Tibial nerve (tissue), 4 donors: ENCODE measurements at places on chromosomes 7 and 10. TPM values are rescaled to one million over a fixed set of nuclear protein-coding genes. Genes with fewer than 3 reads are reported as not detected.
A peak's percentile ranks its signal among the peaks of the same experiment; 100 is the strongest.

GRCh38 chr10:33334153-33334804 is at the start of gene NRP1:
Gene NRP1, minus strand, starts transcription at chr10:33334667. Its CDS starts 285 bp downstream, at chr10:33334382.
- no peaks in the 10 kb centered on the region for H3K36me3 ChIP-seq
- no peaks in the 10 kb centered on the region for H3K27me3 ChIP-seq
- peaks cover 52% of the 10 kb centered on the region for H3K4me1 ChIP-seq
- no peak for DNase-seq
- H3K4me3 ChIP-seq, result peak within 1 kb of the TSS; percentile 44

DNA sequence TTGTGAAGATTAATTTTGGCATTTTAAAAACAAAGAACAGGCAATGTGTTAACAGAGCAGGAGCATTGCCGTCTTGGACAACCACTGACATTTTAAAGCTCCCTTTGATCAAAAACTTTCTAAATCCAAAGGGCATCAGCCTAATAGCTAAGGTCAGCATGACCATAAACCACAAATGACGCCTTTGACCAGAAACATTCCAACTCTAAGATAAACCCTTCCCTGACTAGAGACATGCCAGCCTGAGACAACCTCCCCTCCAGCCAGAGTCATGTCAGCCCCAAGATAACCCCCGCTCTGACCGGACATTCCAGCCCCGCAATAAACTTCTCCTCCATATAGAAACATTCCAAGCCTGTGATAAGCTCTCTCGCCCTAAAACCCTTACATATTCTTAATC is 949.4 kb upstream of the POT1 start:
- DNase-seq, result no peak

GRCh38 chr7:30112103-30112713 is 22.6 kb upstream of the MTURN start:
- peaks cover 6% of the 10 kb centered on the region for H3K4me1 ChIP-seq
- H3K27ac ChIP-seq, result no peak overlapping the region
- no peak for DNase-seq
- no peak overlapping the region for H3K4me3 ChIP-seq

- no peak for DNase-seq
- peak overlapping the region; percentile 83 for H3K27ac ChIP-seq
- peaks cover 11% of the 10 kb centered on the region for H3K4me1 ChIP-seq
Observed at GRCh38 chr10:114303556-114303955, 64.5 kb downstream of the VWA2 start.

GRCh38 chr10:103916254-103916653 is 1.7 kb downstream of the STN1 start:
- peaks cover 37% of the 10 kb centered on the region for H3K4me1 ChIP-seq
- peaks cover 12% of the 10 kb centered on the region for H3K36me3 ChIP-seq
- no peaks in the 10 kb centered on the region for H3K27me3 ChIP-seq
- DNase-seq, result no peak
- H3K4me3 ChIP-seq, result peak overlapping the region; percentile 19

- no peaks in the 10 kb centered on the region for H3K36me3 ChIP-seq
- H3K27me3 ChIP-seq, result no peaks in the 10 kb centered on the region
- no peaks in the 10 kb centered on the region for H3K4me1 ChIP-seq
- no peak overlapping the region for H3K27ac ChIP-seq
- DNase-seq, result no peak
Observed at GRCh38 chr7:45123913-45124710, 12.6 kb upstream of the TBRG4 start.

DNA sequence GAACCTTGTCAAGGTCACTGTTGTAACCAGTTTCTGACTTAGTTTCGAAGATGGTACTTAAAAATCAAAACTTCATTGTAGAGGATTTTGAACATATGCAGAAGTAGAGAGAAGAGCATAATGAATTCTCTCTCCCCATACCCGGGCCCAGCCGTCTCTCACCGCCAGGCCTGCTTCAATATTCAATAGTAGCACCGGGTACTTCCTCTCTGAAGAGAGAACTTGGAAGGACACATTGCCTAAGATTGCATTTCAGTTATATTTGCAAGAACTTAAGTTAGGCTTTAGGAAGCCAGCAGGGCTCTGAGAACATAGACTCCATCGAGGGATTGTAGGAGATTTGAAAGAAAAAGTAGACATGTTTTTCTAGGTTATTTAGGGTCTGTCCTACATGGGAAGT is 19.1 kb downstream of the LMTK2 start:
- H3K4me3 ChIP-seq, result no peak overlapping the region
- H3K27me3 ChIP-seq, result no peaks in the 10 kb centered on the region
- no peak for DNase-seq
- H3K27ac ChIP-seq, result no peak overlapping the region

DNA sequence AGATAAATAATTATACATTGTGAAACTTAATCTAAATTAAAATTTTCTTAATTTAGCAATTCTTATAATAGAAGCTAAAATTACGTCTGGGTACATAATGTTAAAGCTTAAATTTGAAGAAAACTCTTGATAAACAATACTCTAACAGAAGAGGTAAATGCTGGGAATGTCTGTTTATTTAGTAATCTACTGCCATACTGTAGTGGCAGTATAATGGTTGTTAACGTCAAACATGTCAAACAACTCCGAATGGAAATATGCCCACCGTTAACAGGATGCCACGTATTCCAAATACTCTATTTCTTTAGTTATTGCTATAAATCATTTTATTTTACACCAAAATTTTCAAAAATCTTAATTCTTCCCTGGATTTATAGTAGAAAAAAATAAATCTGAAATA is 40.0 kb upstream of the PTPN12 start:
- no peak overlapping the region for H3K4me3 ChIP-seq
- no peaks in the 10 kb centered on the region for H3K27me3 ChIP-seq
- H3K27ac ChIP-seq, result no peak overlapping the region
- H3K36me3 ChIP-seq, result no peaks in the 10 kb centered on the region

DNA sequence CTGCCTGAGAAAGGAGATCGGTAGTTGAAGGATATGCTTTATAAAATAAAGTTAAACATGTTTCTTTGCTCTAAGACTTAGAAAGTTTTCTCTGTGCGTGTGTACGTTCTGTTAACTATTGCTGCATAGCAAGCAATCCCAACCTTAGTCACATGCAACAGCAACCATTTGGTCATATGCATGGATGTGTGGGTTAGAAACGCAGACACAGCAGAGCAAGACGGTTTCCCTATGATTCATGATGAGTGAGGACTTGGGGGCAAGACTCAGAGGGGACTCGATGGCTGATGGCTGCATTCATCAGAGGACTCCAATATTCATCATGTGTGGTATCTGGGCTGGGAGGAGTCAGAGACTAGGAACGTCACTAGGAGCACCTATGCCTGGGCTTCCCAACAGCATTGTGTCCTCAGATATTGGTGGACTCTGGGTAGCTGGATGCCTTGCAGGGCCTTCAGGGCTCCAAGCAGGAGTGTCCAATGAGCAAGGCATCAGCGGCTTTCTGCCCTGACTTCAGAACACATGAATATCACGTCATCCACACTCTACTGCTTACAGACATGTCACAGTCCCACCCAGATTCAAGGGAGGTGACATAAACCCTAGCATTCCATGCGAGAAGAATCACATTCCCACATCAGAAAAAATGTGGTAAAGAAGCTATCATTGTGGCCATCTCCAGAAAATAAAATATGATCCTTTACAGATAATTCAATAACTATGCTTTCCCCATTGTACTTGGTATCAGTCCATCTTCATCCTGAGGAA is 731.2 kb downstream of the TNS3 start:
- H3K4me3 ChIP-seq, result no peak overlapping the region
- DNase-seq, result no peak
- H3K27ac ChIP-seq, result no peak overlapping the region
- H3K4me1 ChIP-seq, result no peaks in the 10 kb centered on the region

DNA sequence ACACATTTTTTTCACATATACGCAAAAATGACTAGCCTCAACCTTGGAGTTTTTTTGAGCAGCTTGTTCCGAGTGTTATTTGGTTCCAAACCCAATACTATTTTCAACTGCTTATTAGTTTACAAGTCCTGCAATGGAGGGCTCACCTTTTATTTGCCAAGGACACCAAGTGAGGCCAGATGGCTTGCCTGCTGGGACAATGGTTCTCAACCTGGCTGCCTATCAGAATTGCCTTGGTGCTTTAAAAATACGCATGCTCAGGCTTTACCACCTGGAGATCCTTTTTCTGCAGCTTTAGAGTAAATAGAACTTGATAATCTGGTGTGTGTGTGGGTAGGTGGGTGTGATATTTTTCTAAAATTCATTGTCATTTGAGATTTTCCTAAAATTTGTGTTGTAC is 276.8 kb downstream of the MTERF1 start:
- H3K36me3 ChIP-seq, result no peaks in the 10 kb centered on the region
- H3K4me1 ChIP-seq, result no peaks in the 10 kb centered on the region
- no peak for DNase-seq
- H3K27me3 ChIP-seq, result no peaks in the 10 kb centered on the region
- no peak overlapping the region for H3K27ac ChIP-seq

DNA sequence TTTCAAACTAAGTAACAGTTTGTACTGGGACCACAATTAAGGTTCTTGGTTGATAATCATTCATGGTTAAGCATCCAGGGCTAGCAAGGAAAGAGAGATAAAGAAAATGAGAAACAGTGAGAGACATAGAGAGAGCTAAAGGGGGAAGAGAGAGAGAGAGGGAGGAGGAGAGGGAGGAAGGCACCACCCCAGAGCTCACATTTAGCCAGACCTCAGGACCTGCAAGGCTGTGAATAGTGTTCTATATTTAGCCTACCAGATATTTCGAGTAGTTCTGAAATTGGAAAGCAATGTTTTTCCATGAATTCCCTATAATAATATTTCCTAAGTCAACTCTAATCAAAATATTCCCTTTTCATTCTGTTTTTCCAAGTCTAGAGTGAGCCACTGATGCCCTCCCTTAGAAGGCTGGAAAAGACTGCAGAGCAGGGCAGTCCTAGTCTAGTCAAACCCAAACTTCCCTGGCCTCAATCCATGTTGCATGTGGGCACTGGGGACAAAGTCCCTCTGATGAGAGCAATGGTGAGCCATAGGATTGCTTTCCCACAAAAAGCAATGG is 119.4 kb upstream of the INHBA start:
- no peaks in the 10 kb centered on the region for H3K27me3 ChIP-seq
- H3K4me1 ChIP-seq, result no peaks in the 10 kb centered on the region
- no peak for DNase-seq
- H3K27ac ChIP-seq, result no peak overlapping the region
- H3K36me3 ChIP-seq, result no peaks in the 10 kb centered on the region

DNA sequence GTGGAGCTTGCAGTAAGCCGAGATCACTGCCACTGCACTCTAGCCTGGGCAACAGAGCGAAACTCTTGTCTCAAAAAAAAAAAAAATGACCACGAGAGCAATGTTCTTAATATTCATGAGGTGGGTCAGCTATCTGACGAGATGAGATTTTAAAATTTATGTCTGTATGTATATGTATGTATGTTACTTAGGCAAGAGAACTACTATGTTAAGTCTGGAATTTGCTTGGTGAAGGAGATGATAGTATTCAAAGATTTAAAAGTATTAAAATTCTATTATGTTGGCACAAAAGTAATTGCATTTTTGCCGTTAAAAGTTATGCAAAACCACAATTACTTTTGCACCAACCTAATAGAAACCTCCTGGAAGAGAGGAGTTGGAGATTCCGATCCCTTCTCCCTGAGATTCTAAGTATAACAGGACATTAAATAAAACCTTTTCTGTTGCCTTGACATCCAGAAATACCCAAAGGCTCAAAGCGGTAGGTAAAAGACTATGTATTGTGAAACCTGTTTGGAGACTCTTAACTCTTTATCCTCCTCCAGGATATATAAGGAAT is 114.3 kb upstream of the TNS3 start:
- H3K4me1 ChIP-seq, result no peaks in the 10 kb centered on the region
- no peak overlapping the region for H3K4me3 ChIP-seq
- H3K36me3 ChIP-seq, result no peaks in the 10 kb centered on the region
- no peak overlapping the region for H3K27ac ChIP-seq
- no peak for DNase-seq
- H3K27me3 ChIP-seq, result no peaks in the 10 kb centered on the region

- H3K27ac ChIP-seq, result no peak overlapping the region
- H3K27me3 ChIP-seq, result no peaks in the 10 kb centered on the region
- H3K36me3 ChIP-seq, result peaks cover under 1% of the 10 kb centered on the region
- DNase-seq, result no peak
Observed at GRCh38 chr7:138499340-138499739, 39.3 kb downstream of the TRIM24 start.

GRCh38 chr7:110531186-110531585 is 559.7 kb upstream of the LRRN3 start:
- DNase-seq, result no peak
- no peaks in the 10 kb centered on the region for H3K4me1 ChIP-seq
- H3K27me3 ChIP-seq, result no peaks in the 10 kb centered on the region
- H3K4me3 ChIP-seq, result no peak overlapping the region
- no peak overlapping the region for H3K27ac ChIP-seq
- no peaks in the 10 kb centered on the region for H3K36me3 ChIP-seq

DNA sequence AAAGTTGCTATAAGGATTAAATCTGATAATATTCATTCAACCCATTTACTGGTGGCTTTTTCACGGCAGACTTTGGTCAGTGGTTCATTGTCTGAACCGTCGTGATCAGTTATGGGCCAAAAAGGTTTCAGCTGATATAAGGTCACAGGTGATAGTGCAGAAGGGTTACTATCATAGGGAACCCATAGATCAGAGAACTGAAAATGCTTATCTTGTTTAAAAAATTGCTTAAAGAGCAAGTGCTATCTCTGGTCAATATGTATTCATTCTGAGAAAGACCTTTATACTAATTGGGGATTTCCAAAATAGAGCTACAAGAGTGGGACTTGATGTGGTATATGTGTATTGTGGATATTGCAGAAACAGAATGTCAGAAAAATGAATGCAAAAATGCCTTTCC is 147.8 kb upstream of the SEMA3E start:
- no peaks in the 10 kb centered on the region for H3K27me3 ChIP-seq
- no peaks in the 10 kb centered on the region for H3K4me1 ChIP-seq
- no peaks in the 10 kb centered on the region for H3K36me3 ChIP-seq
- no peak for DNase-seq

- peaks cover 17% of the 10 kb centered on the region for H3K4me1 ChIP-seq
- no peak overlapping the region for H3K27ac ChIP-seq
- H3K36me3 ChIP-seq, result no peaks in the 10 kb centered on the region
- H3K27me3 ChIP-seq, result no peaks in the 10 kb centered on the region
- H3K4me3 ChIP-seq, result no peak overlapping the region
- no peak for DNase-seq
Observed at GRCh38 chr10:45589868-45590267, 82.7 kb downstream of the ZFAND4 start.

GRCh38 chr10:117740691-117741222 is 198.2 kb downstream of the EMX2 start:
- no peaks in the 10 kb centered on the region for H3K4me1 ChIP-seq
- H3K27me3 ChIP-seq, result peaks cover 4% of the 10 kb centered on the region
- no peak overlapping the region for H3K4me3 ChIP-seq
- no peaks in the 10 kb centered on the region for H3K36me3 ChIP-seq

DNA sequence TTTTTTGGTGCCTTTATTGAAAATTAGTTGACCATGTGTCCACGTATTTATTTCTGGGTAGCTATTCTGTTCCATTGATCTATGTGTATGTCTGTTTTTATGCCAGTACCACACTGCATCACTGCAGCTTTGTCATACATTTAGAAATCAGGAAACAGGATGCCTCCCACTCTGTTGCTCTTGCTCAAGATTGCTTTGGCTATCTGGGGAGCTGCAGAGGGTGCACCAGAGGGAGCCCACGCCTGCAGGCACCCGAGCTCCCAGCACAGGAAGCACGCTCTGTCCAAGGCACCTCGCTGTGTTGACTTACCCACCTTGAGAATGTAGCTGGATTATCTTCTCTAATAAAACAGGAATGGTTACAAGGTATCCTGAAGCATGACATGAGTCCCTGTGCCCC is 301.7 kb downstream of the TCERG1L start:
- H3K36me3 ChIP-seq, result no peaks in the 10 kb centered on the region
- DNase-seq, result no peak
- no peak overlapping the region for H3K4me3 ChIP-seq
- no peaks in the 10 kb centered on the region for H3K4me1 ChIP-seq
- no peak overlapping the region for H3K27ac ChIP-seq

Gene CUZD1
- not detected for total RNA-seq

Gene MDH2
- 81.0 TPM for total RNA-seq

Gene ELFN1
- 2.4 TPM for total RNA-seq

Gene ADAM22
- total RNA-seq, result 8.6 TPM

Gene CRCP
- 49.4 TPM for total RNA-seq

Gene GHRHR
- total RNA-seq, result not detected

Gene NYAP1
- total RNA-seq, result 12.2 TPM
